ENCODE measurements at places on chromosomes 16 and 17. TPM values are rescaled to one million over a fixed set of nuclear protein-coding genes. Genes with fewer than 3 reads are reported as not detected.

The CLEC3A gene
- total RNA-seq, result not detected

The ACSM2A gene
- total RNA-seq, result not detected

The ENPP7 gene
- total RNA-seq, result not detected

The ITGB4 gene
- under 0.01 TPM for total RNA-seq

The SYT17 gene
- total RNA-seq, result under 0.01 TPM

The TRPV3 gene
- total RNA-seq, result 1.00 TPM

The ZNF594 gene
- total RNA-seq, result 9.7 TPM

The ARL5C gene
- total RNA-seq, result not detected

The CD79B gene
- 0.12 TPM for total RNA-seq

The CDH15 gene
- 0.11 TPM for total RNA-seq

All from uterine smooth muscle cell (primary cell).